GM13976 (cell line): ENCODE measurements at places on chromosomes 4 and X.

DNA sequence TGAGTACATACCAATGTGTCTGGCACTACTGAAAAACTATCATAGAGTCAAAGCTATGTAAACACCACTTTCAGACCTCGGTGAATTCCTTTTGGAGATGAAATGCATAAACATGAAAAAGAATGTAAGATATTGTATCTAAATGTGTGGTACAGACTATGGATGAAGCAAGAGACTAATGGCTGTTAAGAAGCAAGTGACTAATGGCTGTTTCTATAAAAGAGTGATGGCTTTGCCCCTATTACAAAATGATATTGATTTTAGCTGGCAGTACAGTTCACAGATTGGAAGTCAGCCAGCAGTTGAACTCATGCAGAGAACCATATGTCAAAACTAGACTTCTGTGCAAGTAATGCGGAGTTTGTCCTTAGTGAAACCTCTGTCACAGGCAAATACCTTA lies 359.3 kb downstream of the GRXCR1 start:
- no peak for DNase-seq

DNA sequence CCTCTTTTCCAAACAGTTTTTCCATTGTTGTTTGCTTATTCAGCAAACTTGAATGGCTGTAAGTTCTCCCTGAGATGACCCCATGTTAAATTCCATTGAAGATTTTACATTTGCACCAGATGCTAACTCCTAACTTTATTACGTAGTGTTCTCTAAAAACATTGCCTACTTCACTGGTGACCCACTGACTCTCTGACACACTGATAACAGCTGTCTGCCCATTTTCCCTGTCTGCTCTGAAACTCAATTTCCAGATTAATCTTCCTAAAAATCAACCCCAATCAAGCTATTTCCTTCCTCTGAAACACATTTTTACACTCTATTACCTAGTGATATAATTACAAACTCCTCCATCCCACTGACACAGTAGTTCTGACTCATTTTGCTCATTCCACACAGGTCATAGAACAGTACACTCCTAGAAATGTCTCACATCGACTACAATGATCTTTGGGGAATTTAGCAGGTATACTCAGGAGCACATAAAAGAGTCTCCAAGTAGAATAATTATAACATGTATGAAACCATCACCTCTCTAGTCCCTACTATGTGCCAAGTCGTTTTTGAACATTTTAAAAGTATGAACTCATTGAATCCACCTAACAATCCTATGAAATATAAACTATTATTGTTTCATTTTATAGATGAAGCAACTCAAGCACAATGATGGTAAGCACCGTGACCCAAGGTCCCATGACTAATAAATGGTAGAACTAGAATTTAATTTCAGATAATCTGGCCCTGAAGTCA lies 210.9 kb downstream of the SLIT2 start:
- no peak for DNase-seq

GRCh38 chrX:153882086-153882498 lies 3.9 kb downstream of the L1CAM start:
- DNase-seq, result no peak

DNA sequence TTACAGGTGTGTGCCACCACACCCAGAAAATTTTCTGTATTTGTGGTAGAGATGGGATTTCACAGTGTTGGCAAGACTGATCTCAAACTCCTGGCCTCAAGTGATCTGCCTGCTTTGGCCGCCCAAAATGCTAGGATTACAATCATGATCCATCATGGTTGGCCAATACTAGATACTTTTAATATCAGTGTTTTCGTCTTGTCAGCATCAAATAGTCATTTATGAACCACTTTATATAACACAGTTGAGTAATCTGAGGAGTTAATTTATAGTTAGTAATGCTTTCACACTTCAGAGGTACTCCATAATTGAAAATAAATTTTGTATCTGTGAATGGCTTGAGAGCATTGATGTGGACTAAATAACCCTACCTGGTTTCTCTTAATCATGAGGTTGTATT lies 178.6 kb downstream of the TRAM1L1 start:
- no peak for DNase-seq

DNA sequence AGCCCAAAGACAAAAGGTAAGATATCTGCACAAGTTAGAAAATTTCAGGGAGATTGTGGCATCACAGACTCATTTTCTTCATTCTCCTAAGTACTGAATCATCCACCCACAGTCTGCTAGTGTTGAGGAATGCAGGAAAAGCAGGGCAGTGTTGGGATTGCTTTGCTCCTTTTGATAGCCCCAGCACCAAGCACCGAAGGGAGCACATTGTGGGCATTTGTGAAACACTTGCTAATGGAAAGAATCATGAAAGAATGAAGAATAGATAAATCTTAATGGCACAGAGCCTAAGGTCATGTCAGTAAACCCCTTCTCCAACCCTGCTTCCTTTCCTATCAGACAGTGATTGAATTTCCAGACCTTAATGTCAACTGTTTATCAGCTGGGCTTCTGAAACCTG lies 103.1 kb upstream of the GPRIN3 start:
- DNase-seq, result no peak
